NCI-H1436 (cell line): ENCODE measurements at places on chromosomes 3 and 15.

- DNase-seq, result no peak
Observed at GRCh38 chr3:169286992-169287391, 376.5 kb downstream of the MECOM start.

- DNase-seq, result peak; percentile 14
Observed at GRCh38 chr15:64460724-64461720, 644 bp downstream of the ZNF609 start.

DNA sequence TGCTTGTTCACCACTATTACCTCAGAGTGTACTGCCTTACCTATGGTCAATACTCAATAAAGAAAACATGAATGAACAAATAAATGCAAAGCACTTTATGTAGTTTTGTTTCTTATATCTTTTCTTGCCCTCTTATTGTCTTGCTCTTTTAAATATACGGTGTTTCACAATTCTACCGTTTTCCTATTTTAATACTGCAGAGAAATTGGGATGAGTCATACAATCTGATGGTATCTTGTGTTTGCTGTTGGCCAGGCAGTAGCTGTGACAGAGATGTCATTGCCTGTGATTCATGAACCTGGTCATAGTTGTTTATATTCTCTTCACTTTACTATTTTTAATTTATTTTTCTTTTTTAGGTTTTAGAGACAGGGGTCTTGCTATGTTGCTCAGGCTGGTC, 48.3 kb downstream of the SERP1 start:
- DNase-seq, result no peak

- no peak for DNase-seq
Observed at GRCh38 chr15:41276831-41277230, 45.8 kb downstream of the CHP1 start.

- DNase-seq, result peak; percentile 9
Observed at GRCh38 chr3:103308921-103309320, 874.1 kb downstream of the ZPLD1 start.

- DNase-seq, result no peak
Observed at GRCh38 chr15:55528812-55529211, 20.8 kb upstream of the DNAAF4 start.

- DNase-seq, result no peak
Observed at GRCh38 chr3:82002986-82003642, 241.7 kb upstream of the GBE1 start.

GRCh38 chr3:65436580-65436979, 602.1 kb downstream of the MAGI1 start:
- DNase-seq, result no peak

DNA sequence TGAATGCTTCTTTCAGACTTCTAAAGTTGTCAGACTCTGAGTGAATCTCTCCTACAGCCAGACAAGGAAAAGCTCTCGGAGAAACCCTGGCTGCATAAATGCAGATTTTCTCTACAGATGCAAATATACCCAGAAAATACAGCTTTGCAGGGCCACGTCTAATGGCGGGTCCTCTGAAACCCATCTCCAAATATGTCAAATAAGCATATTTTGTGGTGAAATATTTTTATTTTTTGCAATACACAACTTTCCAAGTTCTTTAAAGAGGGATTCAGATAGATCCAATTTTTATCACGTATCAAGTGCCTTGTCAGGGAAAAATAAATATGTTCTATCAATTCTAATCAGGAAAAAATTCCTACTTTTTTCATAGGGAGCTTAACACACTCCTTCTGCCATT, 229.4 kb downstream of the SI start:
- DNase-seq, result no peak

DNA sequence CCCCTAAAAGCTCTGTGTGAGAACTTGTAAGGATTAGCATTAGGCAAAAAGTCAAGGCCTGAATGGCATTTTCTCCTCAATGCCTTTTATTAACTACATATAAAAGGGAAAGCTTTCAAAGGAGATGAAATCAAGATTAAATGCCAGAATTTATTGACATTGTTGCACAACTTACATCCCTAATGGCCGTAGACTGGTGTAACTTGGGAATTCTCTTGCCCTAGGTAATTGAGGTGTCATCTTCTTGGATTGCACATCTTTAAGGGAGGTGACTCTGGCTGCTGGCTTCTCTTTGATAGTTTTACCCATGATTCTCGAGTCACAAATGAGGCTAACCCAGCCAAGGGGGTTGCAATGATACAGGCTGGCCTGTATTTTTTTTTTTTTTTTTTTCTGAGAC, 249.1 kb downstream of the TBL1XR1 start:
- DNase-seq, result no peak

- DNase-seq, result no peak
Observed at GRCh38 chr3:195184716-195185421, 86.1 kb downstream of the XXYLT1 start.

DNA sequence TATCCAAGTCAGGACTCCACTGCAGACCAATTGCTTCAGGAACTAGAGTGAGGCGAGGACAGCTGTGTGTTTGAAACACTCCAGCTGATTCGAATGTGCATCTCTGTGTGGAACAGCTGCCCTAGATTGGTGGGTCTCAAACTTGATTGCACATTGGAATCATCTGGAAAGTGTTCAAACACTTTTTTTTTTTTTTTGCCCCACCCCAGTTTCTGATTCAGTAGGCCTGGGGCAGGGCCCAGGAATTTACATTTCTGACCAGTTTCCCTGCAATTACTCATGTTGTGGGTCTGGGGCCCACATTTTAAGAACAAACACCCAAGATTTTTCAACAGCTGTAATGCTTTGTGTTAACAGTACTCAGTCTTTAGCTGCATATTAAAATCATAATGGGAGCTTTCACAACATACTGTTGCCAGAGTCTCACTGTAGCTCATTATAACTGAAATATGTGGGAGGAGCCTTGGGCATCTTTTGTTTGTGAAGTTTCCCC, 156.6 kb downstream of the NR1D2 start:
- no peak for DNase-seq

DNA sequence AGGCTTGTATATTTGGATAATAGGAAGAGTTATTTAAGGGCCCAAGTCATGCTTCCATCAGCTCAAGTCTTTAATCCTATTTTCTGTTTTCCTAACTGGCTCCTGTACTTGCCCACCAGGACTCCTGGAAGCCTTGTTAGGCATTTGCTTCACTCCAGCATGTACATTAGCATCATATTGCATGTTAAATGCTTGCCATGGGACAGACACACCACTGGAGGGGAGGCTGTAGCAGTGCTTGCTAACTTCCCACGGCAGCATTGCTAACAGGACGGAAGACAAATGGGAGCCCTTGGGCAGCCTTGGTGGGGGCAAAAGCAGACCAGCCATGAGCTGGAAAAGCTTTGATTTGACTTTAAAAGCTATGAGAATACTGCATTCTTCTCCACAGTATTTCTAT, 6.1 kb downstream of the TMOD2 start:
- DNase-seq, result no peak

GRCh38 chr15:68643216-68643830, 64.5 kb downstream of the CORO2B start:
- no peak for DNase-seq

GRCh38 chr15:59200560-59200959, 6.1 kb upstream of the LDHAL6B start:
- DNase-seq, result no peak

DNA sequence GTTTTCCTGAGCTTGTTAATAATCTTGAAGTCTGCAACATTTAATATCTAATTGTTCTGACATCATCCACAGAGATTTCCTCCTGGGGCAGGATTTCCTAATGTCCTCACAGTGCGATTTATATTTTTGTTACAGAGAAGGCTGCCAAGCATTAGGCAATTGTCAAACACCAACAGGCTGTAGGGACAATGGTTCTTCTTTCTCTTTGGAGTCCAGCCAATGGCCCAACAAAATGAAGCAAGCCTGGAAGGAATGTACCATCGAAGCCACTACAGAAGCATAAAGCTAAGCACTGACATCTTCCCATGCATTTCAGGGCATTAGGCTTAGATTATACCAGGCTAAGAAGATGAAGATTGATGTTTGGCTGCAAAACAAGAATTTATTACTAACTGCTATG, 173.0 kb upstream of the FRMD4B start:
- no peak for DNase-seq

DNA sequence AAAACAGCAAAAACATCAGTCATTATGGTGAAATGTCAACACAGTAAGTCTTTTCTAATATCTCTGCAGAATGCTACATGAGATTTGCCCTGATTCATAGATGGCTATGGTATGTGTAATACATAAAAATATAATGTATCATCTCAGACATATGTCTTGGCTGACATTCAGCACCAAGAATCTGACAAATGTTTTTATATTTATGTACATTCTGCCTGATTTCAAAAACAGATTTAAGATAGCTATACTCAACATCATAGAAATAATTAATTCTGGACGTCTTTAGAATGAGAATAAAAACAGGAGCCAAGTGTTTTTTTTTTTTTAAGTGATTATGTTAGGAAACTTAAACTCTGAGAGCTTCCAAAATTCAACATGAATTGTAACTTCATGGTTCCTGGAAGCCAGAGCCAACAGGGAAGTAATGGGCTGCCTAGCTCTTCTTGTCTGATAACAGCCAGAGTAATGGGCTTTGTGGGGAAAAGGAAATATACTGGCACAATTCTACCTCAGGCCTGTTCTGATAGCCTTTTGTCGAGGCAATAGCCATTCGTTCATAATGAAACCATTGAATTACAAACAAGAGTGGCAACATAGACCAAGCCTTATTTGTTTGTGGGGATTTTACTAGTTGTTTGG, 184.4 kb downstream of the VGLL4 start:
- DNase-seq, result no peak

DNA sequence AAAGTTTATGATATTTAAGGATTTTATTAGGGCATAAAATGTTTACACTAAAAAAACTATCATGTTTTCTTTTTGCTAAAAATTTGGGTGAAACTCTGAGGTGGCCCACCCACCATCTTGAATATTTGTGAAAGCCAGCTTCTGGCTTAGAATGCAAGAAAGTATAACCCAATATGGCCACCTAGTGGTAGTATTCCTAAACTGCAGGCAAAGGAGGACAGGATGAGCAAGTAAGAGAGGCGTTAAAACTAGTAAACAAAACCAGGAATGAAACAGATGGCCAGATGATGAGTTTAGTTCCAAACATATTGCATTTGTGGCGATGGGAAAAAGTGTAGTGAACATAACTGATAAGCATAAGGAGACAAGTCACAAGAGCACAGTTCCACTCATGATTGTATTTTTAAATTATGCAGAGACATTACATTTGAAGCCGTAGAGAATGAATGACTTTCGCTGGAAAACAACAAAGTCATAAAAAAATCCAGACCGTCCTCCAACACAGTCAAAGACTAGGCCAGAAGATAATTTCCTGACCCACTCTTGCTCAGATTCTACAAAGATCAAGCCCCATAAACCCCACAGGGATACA, 103.3 kb upstream of the PRTG start:
- peak; percentile 51 for DNase-seq

DNA sequence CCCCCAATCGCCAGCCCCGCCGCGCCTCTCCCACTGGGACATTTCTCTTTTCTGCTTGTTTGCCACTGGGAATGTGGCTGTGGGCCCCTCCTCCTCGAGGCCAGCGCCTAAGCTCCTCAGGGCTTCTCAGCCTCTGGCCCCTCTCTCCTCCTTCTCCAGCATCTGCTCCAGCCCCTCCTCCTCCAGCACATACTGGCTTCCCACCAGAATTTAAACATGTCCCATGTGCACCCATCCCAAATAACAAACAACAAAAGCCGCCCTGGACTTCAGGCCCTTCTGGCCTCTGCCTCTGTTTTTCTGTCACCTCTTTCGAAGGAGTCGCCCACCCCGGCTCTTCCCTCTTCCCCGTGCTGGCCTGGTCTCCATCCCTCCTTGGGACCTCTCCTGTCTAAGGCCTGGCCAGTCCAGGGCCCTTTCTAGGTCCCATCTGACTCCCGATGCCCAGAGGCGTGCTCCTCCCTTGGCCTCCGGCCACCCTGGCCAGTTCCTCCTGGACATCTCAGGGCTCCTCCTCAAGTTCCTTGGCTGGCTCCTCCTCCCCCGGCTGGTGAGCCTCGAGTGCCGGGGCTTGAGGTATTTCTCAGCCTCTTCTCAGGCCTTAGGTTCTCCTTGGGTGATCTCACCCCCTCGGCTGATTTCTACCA, 94.6 kb upstream of the SLC6A6 start:
- DNase-seq, result no peak

- DNase-seq, result no peak
Observed at GRCh38 chr15:70180186-70180875, 82.6 kb upstream of the TLE3 start.

GRCh38 chr3:194396859-194397756, 2.0 kb downstream of the GP5 start:
- DNase-seq, result no peak

DNA sequence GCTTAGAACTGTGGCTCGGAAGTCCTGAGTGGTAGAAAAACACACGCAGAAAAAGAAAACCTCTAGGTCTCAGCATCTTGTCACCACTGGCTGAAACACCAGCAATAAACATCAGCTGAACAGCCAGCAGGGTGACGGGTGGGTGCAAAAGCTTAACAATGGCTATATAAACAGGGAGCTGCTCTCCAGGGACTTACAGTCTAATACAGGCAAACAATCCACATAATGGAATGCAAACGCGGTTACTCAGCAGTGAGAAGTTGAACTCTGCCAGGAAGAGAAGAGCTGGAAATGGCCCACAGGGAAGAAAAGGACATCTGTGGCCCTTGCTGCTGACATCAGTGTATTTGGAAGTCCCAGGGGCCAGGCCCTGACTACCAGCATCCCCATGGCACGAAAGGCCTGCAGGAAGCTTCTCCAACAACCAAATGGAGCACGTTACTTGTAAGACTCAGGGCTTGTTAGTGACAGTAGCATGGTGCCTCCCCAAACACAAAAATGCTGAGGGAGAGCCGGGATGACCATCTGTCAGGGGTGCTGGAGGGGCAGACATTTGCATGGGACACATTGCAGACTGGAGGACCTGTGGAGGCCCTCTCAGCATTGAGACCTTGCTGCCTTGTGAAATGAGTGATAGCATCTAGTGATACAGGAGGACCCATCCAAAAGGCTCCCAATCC, 3.0 kb downstream of the HEG1 start:
- DNase-seq, result peak; percentile 38

GRCh38 chr3:62416144-62416543, 42.8 kb upstream of the FEZF2 start:
- DNase-seq, result no peak

- DNase-seq, result no peak
Observed at GRCh38 chr3:77412584-77412983, 372.7 kb downstream of the ROBO2 start.

GRCh38 chr15:36484038-36484778, 95.2 kb upstream of the CDIN1 start:
- DNase-seq, result no peak

GRCh38 chr15:93091465-93091864, 2.5 kb upstream of the RGMA start:
- no peak for DNase-seq

- no peak for DNase-seq
Observed at GRCh38 chr3:111547631-111548030, 5.6 kb downstream of the CD96 start.

DNA sequence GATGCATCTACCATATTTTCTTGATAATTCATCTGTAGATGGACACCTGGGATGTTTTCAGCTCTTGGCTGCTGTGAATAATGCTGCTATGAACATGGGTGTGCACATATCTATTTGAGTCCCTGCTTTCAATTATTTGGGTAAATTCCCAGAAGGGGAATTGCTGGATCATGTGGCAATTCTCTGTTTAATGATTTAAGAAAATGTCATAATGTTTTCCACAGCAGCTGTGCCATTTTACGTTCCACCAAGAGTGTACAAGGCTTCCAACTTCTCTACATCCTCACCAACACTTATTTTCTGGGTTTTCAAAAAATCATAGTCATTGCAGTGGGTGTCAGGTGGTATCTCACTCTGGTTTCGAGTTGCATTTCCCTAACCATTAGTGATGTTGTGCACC, 64.4 kb downstream of the NSMCE3 start:
- DNase-seq, result no peak
